AG10803 (cell line): ENCODE measurements at places on chromosomes 7 and 10.
A peak's percentile ranks its signal among the peaks of the same experiment; 100 is the strongest.

- DNase-seq: peak; percentile 57
Measured at GRCh38 chr7:132536654-132537395, 39.4 kb downstream of the PLXNA4 start.

GRCh38 chr7:139230023-139230422, 1.0 kb upstream of the UBN2 start:
- no peak for DNase-seq

DNA sequence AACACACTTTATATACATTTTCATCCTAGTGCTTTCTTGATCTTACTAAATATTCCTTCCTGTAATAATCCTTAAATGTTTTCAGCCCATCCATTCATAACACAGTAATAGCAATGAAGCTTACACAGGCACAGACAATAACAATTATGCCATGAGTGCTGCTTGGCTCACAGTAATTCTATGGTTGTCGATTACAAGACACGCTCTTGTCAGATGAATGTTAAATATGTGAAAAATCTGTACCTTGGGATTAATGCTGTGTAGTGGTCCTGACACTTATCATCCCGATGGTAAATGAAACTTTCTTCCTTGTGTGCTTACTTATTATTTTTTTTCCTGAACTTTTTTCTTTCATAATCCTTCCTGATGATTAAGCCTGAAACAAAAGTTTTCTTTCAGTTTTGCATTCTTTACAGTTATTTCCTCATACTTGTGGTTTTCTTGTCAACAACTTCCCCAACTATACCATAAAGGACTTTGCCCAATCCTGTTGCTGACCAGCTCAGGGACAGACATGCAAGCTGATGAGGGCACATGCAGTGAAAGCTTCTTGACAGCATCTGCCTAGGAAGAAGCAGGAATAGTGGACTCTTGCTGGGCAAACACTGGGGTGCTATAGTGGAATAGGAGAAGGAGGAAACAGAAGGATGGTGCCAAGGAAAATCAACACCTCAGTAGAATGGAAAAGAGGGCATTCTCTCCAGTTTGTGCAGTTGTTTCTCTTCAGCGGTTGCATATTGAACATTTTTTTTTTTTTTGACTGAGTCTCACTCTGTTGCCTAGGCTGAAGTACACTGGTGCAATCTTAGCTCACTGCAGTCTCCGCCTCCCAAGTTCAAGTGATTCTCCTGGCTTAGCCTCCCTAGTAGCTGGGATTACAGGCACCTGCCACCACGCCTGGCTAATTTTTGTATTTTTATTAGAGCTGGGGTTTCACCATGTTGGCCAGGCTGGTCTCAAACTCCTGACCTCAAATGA, 6.7 kb upstream of the MGAM2 start:
- DNase-seq: no peak

DNA sequence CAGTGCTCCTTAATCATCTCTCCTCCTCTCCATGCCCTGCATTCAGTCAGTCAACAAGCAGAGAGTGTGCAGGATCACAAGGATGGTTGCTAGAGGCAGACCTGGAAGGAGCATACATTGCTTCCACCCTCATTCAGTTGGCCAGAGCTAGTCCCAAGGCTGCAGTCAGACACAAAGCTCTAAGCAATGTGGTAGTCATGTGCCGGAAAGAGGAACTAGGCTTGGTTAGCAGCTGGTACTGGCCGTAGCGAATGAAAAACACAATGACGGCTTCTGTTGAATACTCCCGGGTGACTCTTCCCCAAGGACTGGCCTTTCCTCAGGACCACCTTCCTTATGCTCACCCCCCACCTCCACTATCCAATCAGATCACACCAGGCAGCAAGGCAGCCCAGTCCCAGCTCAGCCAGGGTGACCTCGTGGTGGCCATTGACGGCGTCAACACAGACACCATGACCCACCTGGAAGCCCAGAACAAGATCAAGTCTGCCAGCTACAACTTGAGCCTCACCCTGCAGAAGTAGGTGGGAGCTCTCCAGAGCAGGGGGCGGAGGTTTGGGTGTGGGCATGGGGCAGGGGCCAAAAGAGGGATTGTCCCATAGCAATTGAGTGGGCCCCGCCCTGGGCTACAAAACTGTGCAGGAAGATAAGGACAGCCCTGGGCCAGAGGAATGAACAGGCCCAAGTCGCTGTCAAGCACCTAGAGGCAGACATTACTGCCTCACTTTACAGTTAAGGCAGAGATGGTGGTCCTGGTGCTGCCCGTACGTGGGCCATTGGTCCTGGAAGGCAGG, 10.9 kb downstream of the LDB3 start:
- no peak for DNase-seq

GRCh38 chr7:70857793-70858545, 274.0 kb upstream of the GALNT17 start:
- DNase-seq: no peak
